Activated naive CD8-positive, alpha-beta T cell treated with anti-CD3 and anti-CD28 coated beads for 36 hours (primary cell): ENCODE measurements at places on chromosomes 16 and 17. TPM values are rescaled to one million over a fixed set of nuclear protein-coding genes. Genes with fewer than 3 reads are reported as not detected.
A peak's percentile ranks its signal among the peaks of the same experiment; 100 is the strongest.

SPATA22 gene
- total RNA-seq, result not detected

- no peak overlapping the region for H3K4me3 ChIP-seq
- no peaks in the 10 kb centered on the region for H3K27me3 ChIP-seq
- H3K36me3 ChIP-seq, result peaks cover 24% of the 10 kb centered on the region
- peaks cover 4% of the 10 kb centered on the region for H3K4me1 ChIP-seq
- DNase-seq, result no peak
- peak overlapping the region; percentile 54 for H3K27ac ChIP-seq
Observed at GRCh38 chr16:89910717-89911354, 7.8 kb upstream of the MC1R start.

SKAP1 gene
- 55.4 TPM for total RNA-seq

GRCh38 chr17:46894476-46895151 lies 28.3 kb upstream of the GOSR2 start:
- H3K27me3 ChIP-seq, result peaks cover 13% of the 10 kb centered on the region
- H3K36me3 ChIP-seq, result no peaks in the 10 kb centered on the region
- H3K4me1 ChIP-seq, result no peaks in the 10 kb centered on the region

DNA sequence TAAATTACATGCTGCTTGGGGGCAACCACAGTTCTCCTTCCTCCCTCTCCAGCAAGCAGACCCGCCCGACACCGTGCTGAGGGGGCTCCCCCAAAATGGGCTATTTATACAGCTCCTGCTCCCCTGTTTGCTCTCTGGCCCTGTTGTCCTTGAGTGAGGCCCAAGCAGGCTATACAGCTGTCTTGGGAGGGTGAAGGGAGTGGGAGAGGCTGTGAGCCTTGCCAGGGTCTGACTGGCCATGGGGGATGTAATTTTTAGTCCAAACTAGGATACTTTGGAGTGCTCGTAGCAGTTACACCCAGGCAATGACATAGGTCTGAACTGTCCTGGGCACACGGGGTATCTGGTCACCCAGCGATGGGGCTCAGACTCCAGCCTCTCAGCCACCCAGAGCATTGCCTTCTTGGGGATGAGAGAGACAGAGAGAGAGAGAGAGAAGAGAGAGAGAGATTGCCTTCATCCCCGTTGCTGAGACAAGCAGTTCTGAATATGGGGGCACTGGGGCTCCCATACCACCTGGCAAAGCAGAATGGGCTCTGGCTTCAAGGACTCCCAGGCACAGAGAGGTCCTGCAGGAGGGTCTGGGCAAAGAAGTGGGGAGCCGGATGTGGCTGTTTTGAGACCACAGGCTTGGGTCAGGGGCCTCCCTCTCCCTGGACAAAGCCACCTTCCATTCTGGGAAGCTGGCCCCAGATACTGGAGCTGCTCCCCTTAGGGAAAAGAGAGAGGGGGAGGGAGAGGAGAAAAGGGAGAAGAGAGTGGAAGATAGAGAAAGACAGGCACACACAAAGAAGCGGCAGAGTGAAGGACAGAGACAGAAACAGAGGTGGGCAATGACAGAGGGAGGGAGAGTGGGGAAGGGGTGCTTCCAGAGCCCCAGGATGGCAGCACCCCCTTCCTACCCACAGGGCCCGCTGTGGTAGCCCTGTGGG lies 10.7 kb upstream of the TMEM92 start:
- H3K27ac ChIP-seq, result no peak overlapping the region
- no peaks in the 10 kb centered on the region for H3K27me3 ChIP-seq
- H3K4me3 ChIP-seq, result no peak overlapping the region
- no peak for DNase-seq

DNA sequence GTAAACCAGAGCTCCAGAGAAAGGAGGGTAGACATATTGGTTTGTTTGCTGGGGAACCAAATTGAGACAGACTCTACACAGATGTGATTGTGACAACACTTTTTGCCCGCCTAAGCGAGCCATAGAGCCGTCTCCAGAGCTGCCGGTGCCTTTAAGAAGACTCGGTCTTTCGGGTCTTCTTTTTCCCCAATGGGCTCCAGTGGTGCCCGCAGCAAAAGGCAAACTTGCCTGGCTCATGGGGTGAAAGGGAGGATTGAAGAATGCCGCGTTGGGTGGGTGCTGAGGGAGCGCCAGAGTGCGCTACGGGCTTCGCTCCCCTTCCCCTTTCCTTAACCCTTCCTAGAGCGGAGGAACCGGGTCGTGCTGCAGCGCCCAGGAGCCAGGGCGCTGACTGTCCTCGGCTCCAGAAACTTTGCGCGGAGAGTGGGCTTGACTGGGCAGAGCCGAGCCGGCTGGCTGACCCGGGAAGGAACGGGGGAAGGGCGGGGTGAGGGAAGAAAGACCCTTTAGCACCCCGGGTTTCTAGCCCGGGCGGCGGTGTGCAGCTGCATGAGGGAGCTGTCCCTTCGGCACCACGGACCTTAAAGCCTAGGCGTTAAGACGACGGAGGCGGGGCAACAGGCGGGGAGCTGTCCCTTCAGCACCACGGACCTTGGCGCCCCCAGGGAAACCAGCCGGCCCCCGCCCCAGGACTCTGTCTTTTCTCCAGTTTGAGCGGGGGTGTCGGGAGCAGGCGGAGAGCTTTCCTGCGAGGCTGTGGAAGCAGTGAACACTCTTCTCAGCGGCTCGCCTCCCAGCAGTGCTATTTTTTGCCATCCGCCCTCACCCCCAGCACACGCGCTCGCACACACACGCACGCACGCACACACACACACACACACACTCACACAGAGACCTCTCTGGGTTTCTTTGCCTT lies at the start of gene CACNG3:
CACNG3 (plus strand) TSS at position 880 of the 916 bp plus-strand sequence. CDS start 420 bp downstream, outside the sequence.
- H3K36me3 ChIP-seq, result no peaks in the 10 kb centered on the region
- peaks cover 5% of the 10 kb centered on the region for H3K4me1 ChIP-seq
- no peak within 1 kb of the TSS for H3K27ac ChIP-seq
- DNase-seq, result peak; percentile 70
- peaks cover 66% of the 10 kb centered on the region for H3K27me3 ChIP-seq

- H3K36me3 ChIP-seq, result peaks cover 11% of the 10 kb centered on the region
- no peak overlapping the region for H3K27ac ChIP-seq
- no peaks in the 10 kb centered on the region for H3K27me3 ChIP-seq
- no peak overlapping the region for H3K4me3 ChIP-seq
- no peaks in the 10 kb centered on the region for H3K4me1 ChIP-seq
Observed at GRCh38 chr17:17159571-17159970, 46.6 kb downstream of the PLD6 start.
